ENCODE measurements at places on chromosomes 3 and 15. TPM values are rescaled to one million over a fixed set of nuclear protein-coding genes. Genes with fewer than 3 reads are reported as not detected.
A peak's percentile ranks its signal among the peaks of the same experiment; 100 is the strongest.

DNA sequence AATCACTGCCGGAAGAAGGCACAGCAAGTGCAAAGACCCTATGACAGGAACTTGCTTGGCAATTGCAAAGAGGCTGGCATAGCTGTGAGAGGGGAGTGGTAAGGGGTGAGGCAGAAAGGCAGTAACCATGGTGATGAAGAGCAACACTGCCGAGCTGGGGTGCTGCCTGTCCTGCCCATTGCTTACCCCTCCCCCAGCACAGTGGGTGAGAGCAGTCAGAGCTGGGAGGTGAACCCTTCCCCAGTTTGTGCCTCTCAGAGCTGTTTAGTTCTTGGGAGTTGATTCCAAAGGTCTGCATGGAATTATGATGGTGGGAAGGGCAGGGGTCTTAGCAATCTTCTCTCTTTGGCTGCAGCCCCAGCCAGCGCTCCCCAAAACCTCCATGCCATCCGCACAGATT is 8.8 kb downstream of the TYRO3 start:
- no peak overlapping the region for H3K4me3 ChIP-seq
- no peaks in the 10 kb centered on the region for H3K27me3 ChIP-seq
- DNase-seq = no peak
- H3K27ac ChIP-seq = no peak overlapping the region
- peaks cover 11% of the 10 kb centered on the region for H3K4me1 ChIP-seq

- H3K36me3 ChIP-seq = no peaks in the 10 kb centered on the region
- peaks cover 8% of the 10 kb centered on the region for H3K27me3 ChIP-seq
- no peak overlapping the region for H3K27ac ChIP-seq
- peak overlapping the region; percentile 55 for H3K4me3 ChIP-seq
- peaks cover 3% of the 10 kb centered on the region for H3K4me1 ChIP-seq
- DNase-seq = no peak
These were observed 109.3 kb downstream of the SHQ1 start for GRCh38 chr3:72738752-72739530.

GRCh38 chr3:109316162-109316730 is at the start of gene DPPA2:
Gene DPPA2, minus strand, starts transcription at chr3:109316517. Its CDS starts 1,975 bp downstream, at chr3:109314542.
- no peak within 1 kb of the TSS for H3K4me3 ChIP-seq
- DNase-seq = no peak
- H3K4me1 ChIP-seq = no peaks in the 10 kb centered on the region
- H3K27ac ChIP-seq = no peak within 1 kb of the TSS

GRCh38 chr15:57288926-57289580 is 87.3 kb upstream of the CGNL1 start:
- peaks cover 28% of the 10 kb centered on the region for H3K36me3 ChIP-seq
- DNase-seq = no peak
- H3K27me3 ChIP-seq = no peaks in the 10 kb centered on the region
- H3K4me3 ChIP-seq = no peak overlapping the region
- H3K27ac ChIP-seq = no peak overlapping the region
- no peaks in the 10 kb centered on the region for H3K4me1 ChIP-seq

DNA sequence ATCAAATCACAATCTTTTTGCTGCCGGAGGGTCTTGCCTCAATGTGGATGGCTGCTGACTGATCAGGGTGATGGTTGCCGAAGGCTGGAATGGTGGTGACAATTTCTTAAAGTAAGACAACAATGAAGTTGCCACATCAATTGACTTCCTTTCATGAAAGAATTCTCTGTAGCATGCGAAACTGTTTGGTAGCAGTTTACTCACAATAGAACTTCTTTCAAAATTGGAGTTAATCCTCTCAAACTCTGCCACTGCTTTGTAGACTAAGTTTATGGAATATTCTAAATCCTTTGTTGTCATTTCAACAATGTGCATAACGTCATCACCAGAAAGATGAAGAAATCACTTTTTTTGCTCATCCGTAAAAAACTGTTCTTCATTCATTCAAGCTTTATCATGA is 65.8 kb downstream of the B3GNT5 start:
- no peaks in the 10 kb centered on the region for H3K27me3 ChIP-seq
- H3K4me1 ChIP-seq = peaks cover 16% of the 10 kb centered on the region
- H3K4me3 ChIP-seq = no peak overlapping the region
- no peaks in the 10 kb centered on the region for H3K36me3 ChIP-seq
- DNase-seq = no peak
- no peak overlapping the region for H3K27ac ChIP-seq

- no peaks in the 10 kb centered on the region for H3K36me3 ChIP-seq
- H3K4me1 ChIP-seq = no peaks in the 10 kb centered on the region
- H3K27me3 ChIP-seq = no peaks in the 10 kb centered on the region
- H3K27ac ChIP-seq = no peak overlapping the region
- peak; percentile 39 for DNase-seq
These were observed 47.3 kb downstream of the TMCO5A start for GRCh38 chr15:37981775-37982174.

ECE2 gene
- total RNA-seq = not detected

SETD5 gene
- 167 TPM for total RNA-seq

MNS1 gene
- total RNA-seq = 0.86 TPM

ACTL6A gene
- total RNA-seq = 47.0 TPM

GOLGA6L7 gene
- total RNA-seq = not detected

Measured in astrocyte (in vitro differentiated cells and primary cell).